ENCODE measurements at places on chromosomes 6 and 20.

GRCh38 chr6:85574932-85575598, 18.6 kb downstream of the SNX14 start:
- no peak for DNase-seq

GRCh38 chr20:49385465-49385864, 97.0 kb downstream of the KCNB1 start:
- no peak for DNase-seq

DNA sequence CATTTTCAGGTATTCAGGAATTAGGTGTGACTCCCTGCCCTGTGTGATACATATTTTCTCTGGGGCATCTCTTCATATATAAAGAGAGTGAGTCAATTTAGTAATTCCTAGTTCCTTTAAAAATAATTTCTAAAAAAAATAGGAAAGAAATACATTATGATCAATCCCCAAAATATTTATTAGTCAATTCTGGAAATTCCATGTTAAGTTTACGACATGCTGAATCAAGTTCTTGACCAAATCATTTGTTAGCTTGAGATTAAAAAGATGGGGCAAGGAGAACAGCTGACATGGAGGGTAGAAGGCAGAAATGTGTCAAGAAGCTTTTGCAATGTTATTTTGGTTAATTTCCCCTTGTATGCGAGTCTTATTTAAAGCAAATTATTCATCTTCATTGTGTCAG, 22.7 kb upstream of the PRDM1 start:
- DNase-seq = no peak

DNA sequence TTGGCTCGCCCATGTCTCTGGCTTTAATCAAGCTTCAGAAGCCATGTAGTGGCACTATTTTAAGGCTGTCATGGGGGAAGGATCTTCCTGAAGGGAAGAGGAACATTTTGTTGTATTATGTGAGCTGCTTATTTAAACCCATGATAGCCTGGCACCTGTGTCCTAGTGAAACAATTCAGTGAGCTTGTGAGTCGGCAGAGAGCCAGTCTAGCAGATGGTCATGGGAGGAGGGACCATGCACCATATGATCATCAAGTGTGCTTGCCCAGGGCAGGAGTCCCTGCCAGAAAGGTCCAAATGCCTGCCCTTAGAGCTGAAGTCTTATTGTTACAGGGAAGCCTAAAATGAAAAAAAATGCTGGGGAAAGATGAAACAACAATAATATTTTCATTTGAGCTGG, 132.9 kb downstream of the PRDM13 start:
- no peak for DNase-seq

GRCh38 chr6:166334878-166335277, 7.5 kb downstream of the SFT2D1 start:
- no peak for DNase-seq

- no peak for DNase-seq
Observed at GRCh38 chr6:20769631-20770030, 235.4 kb downstream of the CDKAL1 start.

- DNase-seq = no peak
Observed at GRCh38 chr6:75386050-75386770, 101.6 kb upstream of the TMEM30A start.

GRCh38 chr6:52972989-52973388, 22.1 kb downstream of the GSTA4 start:
- DNase-seq = no peak

DNA sequence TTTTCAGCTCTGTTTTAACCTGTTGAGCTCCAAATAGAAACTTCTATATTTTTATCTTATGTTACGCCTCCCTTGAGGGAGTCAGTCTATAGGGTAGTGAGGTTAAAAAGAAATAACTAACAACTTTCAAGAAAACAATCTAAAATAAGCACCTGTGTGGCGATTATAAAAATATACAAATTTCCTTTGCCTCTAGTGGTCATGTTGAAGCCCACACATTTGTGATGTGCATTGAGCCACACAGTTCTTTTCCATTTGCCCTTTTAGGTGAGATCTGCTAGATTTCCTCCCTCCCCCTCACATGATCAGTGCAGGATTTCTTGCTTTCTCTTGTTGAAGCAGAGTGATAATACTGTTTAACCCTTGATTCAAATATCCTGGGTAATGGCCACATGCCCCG, 84.2 kb downstream of the MYB start:
- no peak for DNase-seq

GRCh38 chr6:88989215-88989614, 25.8 kb upstream of the RNGTT start:
- no peak for DNase-seq

DNA sequence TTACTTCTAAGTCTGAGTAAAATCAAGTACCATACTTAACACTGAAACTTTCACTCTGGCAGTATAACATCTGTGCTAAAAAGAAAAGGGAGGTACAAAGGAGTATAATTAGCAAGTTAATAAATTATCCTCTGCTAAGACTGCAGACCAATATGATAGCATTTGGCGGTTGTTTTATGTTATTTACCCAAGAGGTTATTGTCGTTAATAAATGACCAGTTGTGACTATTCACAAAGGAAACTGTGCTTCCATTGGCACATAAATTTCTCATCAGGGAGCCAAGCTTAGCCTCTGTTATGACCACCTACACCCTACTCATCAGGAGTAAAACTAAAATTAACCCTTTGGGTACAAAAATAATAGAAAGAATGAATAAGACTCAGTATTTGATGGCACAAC, 86.5 kb downstream of the CRYBG1 start:
- DNase-seq = no peak

DNA sequence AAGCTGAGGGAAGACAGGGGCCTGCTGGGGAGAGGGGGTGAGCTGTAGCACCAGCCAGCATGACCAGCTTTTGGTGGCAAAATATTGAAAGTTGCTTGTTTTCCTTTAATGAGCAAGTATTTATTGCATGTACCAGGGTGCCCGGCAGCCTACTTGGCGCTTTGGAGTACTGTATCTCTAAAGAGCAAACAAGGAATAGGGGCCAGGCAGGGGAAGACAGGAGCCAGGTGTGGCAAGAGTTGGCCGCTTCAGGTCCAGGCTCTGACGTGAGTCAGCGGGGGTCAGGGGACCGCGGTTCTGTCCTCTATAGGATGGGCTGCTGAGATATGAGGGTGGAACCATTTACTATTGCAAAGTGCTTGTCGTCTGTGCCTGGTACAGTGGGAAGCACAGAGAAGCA, 63.1 kb downstream of the PSMG4 start:
- DNase-seq = no peak

DNA sequence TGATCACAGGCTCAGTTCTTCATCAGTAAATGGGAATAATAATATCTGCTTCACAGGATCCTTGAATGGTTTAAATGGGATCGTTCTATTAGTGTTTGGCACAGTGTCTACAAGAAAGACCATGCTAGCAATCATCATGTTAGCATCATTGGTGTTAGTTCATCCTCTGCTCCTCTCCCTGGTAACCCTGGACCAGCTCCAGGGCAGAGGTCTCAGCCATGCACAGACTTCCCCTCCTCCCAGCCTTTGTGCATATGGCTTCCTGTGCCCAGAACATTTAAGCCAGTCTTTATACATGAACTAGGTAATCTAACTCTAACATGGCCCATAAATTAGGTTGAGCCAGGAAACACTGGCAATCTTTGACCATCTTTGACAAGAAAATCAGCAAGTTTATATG, 180.2 kb downstream of the EPM2A start:
- DNase-seq = no peak

- DNase-seq = no peak
Observed at GRCh38 chr6:29071831-29072723, 15.0 kb downstream of the OR2B3 start.

DNA sequence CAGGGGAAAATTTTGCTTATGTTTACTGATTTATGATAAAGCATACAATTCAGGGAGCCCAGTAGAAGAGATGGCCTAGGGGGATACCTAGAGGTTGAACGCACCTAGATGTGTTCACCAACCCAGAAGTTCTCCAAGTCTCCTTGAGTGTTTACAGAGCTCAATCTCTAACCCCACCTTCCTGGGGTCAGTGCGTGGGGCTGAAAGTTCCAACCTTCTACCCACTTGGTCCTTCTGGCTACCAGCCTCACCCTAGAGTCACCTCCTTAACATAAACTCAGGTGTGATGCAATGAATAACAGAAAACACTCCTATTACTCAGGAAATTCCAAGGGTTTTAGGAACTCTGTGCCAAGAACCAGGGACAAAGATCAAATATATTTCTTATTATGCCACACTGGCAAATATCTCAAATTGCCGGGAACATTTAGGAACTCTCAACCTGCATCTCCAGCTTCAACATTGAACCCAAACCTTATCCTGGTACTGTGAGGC, 26.4 kb downstream of the AFG1L start:
- DNase-seq = no peak

- DNase-seq = no peak
Observed at GRCh38 chr20:20552076-20552475, 160.4 kb downstream of the RALGAPA2 start.

GRCh38 chr6:82088978-82089771, 158.4 kb downstream of the IBTK start:
- no peak for DNase-seq

DNA sequence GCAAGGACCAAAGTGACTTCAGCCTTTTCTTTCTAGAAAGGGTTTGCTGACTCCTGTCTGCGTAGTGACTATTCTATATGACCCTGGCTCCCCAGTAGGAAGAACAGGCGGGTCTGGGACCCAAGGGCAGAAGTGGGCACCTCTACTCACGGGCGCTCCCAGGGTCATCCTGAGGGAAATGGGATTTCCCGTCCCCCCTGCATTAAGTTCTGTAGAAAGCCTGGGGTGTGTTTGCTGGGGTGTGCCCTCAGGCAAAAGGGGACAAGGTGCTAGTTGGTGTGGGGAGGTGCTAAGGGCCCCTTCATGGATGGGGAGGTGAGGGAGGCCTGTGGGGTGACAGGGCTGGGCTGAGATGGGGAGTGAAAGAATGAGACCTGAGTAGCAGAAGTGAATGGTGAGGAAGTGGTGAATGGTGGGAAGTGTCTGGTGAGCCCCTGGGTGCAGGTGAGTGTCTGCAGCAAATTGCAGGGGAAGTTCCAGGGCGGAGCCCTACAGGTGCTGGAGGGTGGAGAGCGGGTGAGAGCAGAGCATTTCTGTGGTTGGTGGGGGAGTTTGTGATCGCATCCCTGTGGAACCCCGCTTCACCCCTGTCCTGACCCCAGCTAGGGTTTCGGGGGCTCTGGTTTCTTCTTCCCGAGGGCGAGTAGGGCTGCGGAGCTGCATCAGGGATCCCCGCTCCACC, 21.1 kb downstream of the RAET1L start:
- DNase-seq = no peak

GRCh38 chr6:103874575-103874974, 985.1 kb downstream of the HACE1 start:
- no peak for DNase-seq

GRCh38 chr6:135170849-135171248, 10.3 kb upstream of the MYB start:
- DNase-seq = no peak

GRCh38 chr6:170128346-170128745, 162.5 kb downstream of the DLL1 start:
- DNase-seq = no peak

- DNase-seq = no peak
Observed at GRCh38 chr6:106155219-106155830, 69.2 kb downstream of the PRDM1 start.

DNA sequence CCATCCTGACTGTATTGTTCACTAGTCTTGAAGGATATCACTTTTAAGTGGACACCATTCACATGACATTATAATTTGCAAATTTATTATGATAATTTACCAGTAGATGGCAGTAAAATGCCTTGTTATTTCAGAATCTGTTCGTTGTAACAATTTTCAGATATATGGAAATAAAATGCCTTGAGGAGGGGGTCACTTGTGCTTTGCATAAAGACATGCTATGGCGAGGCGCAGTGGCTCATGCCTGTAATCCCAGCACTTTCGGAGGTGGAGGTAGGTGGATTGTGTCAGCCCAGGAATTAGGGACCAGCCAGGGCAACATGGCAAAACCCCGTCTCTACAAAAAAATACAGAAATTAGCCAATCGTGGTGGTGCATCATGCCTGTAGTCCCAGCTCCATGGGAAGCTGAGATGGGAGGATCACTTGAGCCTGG, 9.0 kb upstream of the NCOA6 start:
- no peak for DNase-seq

GRCh38 chr6:142744836-142745235, 200.1 kb downstream of the HIVEP2 start:
- no peak for DNase-seq

DNA sequence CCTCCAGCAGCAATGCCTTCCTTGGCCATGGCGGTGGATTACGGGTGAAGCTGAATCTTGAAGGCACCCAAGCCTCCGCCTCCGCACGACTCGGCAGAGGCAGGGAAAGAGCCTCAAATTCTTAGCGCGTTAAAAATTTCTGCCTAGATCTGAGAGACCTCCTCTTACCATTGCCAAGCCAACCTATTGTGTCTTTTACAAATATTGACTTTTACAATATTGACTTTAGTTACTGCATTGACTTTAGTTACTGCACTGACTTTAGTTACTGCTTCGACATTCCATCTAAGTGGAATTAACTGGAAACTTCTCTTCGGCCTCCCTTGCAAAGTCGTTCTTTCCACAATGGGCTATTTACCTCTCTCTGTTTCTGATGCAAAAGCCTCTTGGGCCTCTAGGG, 13.8 kb upstream of the AKAP12 start:
- no peak for DNase-seq

DNA sequence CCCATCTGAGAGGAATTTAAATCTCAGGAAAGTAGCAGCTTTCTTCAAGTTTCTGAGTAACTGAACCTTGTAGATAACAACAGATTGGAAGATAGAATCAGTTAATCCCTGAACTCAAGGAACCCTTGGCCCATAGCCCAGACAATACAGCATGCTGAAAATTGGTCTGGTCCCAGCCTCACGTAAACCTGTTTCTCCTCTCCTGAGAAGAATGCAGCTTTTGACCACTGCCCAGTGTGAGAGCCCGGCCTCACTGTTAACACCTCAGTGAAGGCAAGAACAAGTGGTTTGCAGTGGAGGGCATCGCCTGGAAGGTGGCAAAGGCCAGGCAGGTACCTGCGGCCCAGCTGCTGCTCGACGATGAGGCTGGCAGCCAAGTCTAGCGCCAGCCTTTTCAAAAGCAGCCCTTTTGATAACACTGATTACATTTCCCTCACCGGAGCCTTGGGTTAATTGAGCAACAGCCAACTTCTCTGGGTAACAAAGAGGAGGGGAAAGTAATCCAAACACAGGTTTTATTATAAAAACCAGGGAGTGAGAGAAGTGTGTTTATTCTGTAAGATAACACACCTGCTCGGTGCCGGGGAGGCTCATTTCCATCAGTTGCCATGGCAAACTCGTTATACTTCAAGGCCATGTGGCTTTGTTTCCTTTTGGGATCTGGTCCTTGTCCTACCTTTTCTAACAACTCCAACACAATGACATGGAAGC, 54.0 kb downstream of the TRAF3IP2 start:
- no peak for DNase-seq

DNA sequence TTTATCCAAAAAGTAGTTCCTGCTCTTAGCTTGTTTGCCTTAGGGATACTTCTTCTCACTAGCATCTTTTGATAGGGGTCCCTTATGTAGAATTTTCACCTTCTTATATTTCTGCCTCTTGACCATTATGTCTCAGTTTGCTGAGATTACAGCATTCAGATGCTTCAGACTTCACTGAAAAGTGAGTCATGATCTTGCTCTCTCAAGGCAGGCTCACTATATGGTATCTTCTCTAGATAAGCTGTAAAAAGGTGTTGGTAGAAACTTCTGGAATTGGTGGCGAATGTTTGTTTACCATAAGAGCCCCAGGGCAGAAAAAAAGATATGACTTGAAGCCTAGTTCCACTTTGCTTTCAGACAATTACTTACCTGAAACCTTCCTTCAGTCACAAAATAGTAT, 19.7 kb downstream of the GTPBP2 start:
- no peak for DNase-seq
